Vagina (tissue), 2 donors: ENCODE measurements at places on chromosomes 6 and 20.

DNA sequence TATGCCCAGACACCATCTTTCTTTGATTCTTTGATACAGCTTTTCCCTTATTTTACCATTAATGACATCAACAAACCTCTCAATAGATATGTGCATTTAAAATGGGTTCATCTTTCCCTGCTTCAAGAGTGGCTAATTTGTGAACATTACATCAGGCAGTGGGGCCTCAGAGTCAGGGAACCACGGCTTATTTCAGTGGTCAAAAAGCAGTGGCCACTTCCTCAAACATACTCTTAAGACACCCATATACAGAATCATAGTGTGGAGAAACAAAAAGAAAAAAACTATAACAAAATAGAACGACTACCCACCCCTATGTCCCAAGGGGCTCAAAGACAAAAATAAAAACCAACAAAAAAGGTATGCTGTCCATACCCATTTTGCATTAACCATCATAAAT lies 12.9 kb downstream of the SALL4 start:
- no peak overlapping the region for H3K27ac ChIP-seq
- H3K4me3 ChIP-seq: no peak overlapping the region
- H3K4me1 ChIP-seq: no peaks in the 10 kb centered on the region
- H3K36me3 ChIP-seq: no peaks in the 10 kb centered on the region
- DNase-seq: no peak

GRCh38 chr6:44933108-44933507 lies 395.0 kb upstream of the RUNX2 start:
- no peak for DNase-seq
- H3K4me1 ChIP-seq: no peaks in the 10 kb centered on the region
- no peaks in the 10 kb centered on the region for H3K36me3 ChIP-seq

DNA sequence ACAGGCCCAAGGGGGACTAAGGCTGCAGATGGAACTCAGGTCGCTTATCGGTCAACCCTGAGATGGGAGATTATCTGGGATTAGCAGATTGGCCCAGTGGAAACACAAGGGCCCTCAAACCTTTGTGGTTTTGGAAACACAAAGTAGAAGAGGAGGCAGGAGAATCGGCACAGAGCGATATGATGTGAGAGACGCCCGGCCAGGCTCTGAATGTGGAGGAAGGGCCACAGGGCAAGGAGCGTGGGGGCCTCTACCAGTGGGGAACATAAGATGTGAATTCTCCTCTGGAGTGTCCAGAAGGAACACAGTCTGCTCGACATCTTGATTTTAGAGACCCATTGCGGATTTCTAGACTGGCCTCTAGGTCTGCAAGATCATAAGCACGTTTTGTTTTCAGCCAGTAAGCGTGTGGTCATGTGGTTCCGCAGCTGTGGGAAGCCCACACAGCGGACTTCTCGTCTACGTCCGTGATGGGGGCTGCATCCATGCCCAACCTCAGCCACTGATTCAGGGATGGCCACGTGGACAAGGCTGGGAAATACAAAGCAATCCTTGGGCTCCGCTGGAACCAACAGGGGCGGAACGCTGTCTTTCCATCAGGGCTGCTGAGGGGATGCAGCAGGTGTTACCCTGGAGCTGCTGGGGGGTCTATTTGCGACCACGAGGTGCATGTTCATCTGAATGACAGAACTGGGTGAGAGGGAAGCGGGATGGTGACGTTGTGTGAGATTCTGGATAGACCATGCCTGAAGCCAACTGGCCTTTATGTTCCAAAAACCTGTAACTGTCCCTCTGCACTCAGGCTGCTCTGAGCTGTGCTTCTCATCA lies 127.6 kb upstream of the PMEPA1 start:
- no peak for DNase-seq
- H3K4me1 ChIP-seq: no peaks in the 10 kb centered on the region
- no peaks in the 10 kb centered on the region for H3K27me3 ChIP-seq
- no peaks in the 10 kb centered on the region for H3K36me3 ChIP-seq
- no peak overlapping the region for H3K4me3 ChIP-seq

GRCh38 chr6:157884756-157885155 lies 61.7 kb downstream of the SNX9 start:
- no peak overlapping the region for H3K4me3 ChIP-seq
- no peaks in the 10 kb centered on the region for H3K27me3 ChIP-seq
- no peak overlapping the region for H3K27ac ChIP-seq
- no peak for DNase-seq
- no peaks in the 10 kb centered on the region for H3K4me1 ChIP-seq

- no peaks in the 10 kb centered on the region for H3K36me3 ChIP-seq
- no peak overlapping the region for H3K27ac ChIP-seq
- DNase-seq: no peak
- no peaks in the 10 kb centered on the region for H3K27me3 ChIP-seq
- no peaks in the 10 kb centered on the region for H3K4me1 ChIP-seq
- no peak overlapping the region for H3K4me3 ChIP-seq
Observed at GRCh38 chr6:133610971-133611370, 277.9 kb upstream of the TCF21 start.

GRCh38 chr6:113909224-113909856 lies 52.2 kb downstream of the MARCKS start:
- H3K27me3 ChIP-seq: no peaks in the 10 kb centered on the region
- H3K4me3 ChIP-seq: no peak overlapping the region
- H3K4me1 ChIP-seq: peaks cover under 1% of the 10 kb centered on the region
- no peak for DNase-seq
- H3K27ac ChIP-seq: no peak overlapping the region
- H3K36me3 ChIP-seq: no peaks in the 10 kb centered on the region

GRCh38 chr20:33954504-33954903 lies 39.2 kb upstream of the RALY start:
- H3K4me3 ChIP-seq: no peak overlapping the region
- no peaks in the 10 kb centered on the region for H3K4me1 ChIP-seq
- no peaks in the 10 kb centered on the region for H3K27me3 ChIP-seq
- no peak overlapping the region for H3K27ac ChIP-seq
- H3K36me3 ChIP-seq: no peaks in the 10 kb centered on the region

DNA sequence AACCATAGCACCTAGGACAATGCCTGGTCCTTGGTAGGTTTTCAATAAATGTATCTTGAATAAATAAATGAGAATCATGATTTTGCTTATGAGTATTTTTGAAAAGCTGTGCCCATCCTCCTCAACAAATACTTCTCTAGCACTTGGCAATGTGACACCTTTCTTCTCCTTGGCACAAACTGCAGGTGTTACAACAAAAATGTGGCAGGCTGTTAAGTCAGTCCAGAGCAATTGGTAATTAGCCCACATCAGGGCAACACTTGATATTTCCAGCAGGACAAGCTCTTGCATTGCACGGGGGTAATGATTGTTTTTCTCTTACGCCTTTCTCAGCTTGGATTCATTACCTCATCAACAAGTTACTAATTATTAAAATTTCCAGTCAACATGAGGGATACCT lies 31.6 kb upstream of the SNX9 start:
- peaks cover 7% of the 10 kb centered on the region for H3K4me1 ChIP-seq
- no peak overlapping the region for H3K4me3 ChIP-seq
- no peaks in the 10 kb centered on the region for H3K27me3 ChIP-seq
- no peak for DNase-seq
- no peak overlapping the region for H3K27ac ChIP-seq
- no peaks in the 10 kb centered on the region for H3K36me3 ChIP-seq

DNA sequence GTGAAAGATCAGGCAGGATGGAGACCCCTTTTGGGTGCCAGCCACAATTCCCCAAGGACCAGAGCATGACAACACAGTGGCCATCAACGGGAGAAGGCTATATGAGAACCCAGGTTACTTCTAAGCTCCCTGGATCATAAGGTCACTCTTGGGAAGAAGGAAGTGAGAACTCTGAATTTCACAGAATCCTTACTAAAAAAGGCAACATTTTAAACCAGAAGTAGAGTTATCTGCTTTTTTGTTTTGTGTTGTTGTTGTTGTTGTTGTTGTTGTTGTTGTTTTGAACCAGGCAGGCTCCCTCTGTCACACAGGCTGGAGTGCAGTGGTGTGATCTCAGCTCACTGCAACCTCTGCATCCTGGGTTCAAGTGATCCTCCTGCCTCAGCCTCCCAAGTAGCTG lies 107.4 kb upstream of the TNFAIP3 start:
- no peak overlapping the region for H3K27ac ChIP-seq
- no peaks in the 10 kb centered on the region for H3K36me3 ChIP-seq
- H3K4me3 ChIP-seq: no peak overlapping the region
- no peak for DNase-seq
- H3K4me1 ChIP-seq: no peaks in the 10 kb centered on the region

DNA sequence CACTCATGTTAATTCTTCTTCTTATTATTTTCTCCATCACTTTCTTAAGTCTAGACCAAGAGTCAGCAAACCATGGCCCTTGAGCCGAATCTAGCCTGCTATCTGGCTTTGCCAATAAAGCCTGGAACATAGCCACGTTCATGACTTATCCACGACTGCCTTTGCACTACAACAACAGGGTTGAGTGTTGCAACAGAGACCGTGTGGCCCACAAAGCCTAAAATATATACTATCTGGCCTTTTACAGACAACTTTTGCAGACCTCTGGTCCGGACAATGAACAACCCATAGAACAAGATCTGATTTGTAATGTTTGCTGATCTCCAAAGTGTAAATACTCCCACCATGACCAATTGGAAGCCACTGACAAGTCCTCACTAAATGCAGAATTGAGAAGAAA lies 140.5 kb upstream of the CDYL start:
- no peak overlapping the region for H3K27ac ChIP-seq
- no peaks in the 10 kb centered on the region for H3K27me3 ChIP-seq
- no peak for DNase-seq
- H3K4me1 ChIP-seq: no peaks in the 10 kb centered on the region
- H3K36me3 ChIP-seq: no peaks in the 10 kb centered on the region

- H3K4me3 ChIP-seq: no peak overlapping the region
- H3K4me1 ChIP-seq: no peaks in the 10 kb centered on the region
- no peaks in the 10 kb centered on the region for H3K36me3 ChIP-seq
- H3K27ac ChIP-seq: no peak overlapping the region
- no peaks in the 10 kb centered on the region for H3K27me3 ChIP-seq
- DNase-seq: no peak
Observed at GRCh38 chr6:14339711-14340584, 222.4 kb downstream of the CD83 start.

- peaks cover 25% of the 10 kb centered on the region for H3K27me3 ChIP-seq
- H3K27ac ChIP-seq: no peak overlapping the region
- no peak for DNase-seq
- H3K4me3 ChIP-seq: no peak overlapping the region
- H3K4me1 ChIP-seq: peaks cover 47% of the 10 kb centered on the region
- H3K36me3 ChIP-seq: no peaks in the 10 kb centered on the region
Observed at GRCh38 chr6:1386038-1386709, 3.2 kb upstream of the FOXF2 start.

GRCh38 chr6:62803094-62803493 lies 408.2 kb upstream of the FKBP1C start:
- DNase-seq: no peak
- H3K27ac ChIP-seq: no peak overlapping the region
- H3K4me1 ChIP-seq: no peaks in the 10 kb centered on the region

GRCh38 chr20:23080521-23080920 lies 5.6 kb downstream of the CD93 start:
- DNase-seq: no peak
- no peak overlapping the region for H3K27ac ChIP-seq
- H3K4me3 ChIP-seq: no peak overlapping the region
- no peaks in the 10 kb centered on the region for H3K4me1 ChIP-seq
- no peaks in the 10 kb centered on the region for H3K27me3 ChIP-seq
- H3K36me3 ChIP-seq: no peaks in the 10 kb centered on the region

DNA sequence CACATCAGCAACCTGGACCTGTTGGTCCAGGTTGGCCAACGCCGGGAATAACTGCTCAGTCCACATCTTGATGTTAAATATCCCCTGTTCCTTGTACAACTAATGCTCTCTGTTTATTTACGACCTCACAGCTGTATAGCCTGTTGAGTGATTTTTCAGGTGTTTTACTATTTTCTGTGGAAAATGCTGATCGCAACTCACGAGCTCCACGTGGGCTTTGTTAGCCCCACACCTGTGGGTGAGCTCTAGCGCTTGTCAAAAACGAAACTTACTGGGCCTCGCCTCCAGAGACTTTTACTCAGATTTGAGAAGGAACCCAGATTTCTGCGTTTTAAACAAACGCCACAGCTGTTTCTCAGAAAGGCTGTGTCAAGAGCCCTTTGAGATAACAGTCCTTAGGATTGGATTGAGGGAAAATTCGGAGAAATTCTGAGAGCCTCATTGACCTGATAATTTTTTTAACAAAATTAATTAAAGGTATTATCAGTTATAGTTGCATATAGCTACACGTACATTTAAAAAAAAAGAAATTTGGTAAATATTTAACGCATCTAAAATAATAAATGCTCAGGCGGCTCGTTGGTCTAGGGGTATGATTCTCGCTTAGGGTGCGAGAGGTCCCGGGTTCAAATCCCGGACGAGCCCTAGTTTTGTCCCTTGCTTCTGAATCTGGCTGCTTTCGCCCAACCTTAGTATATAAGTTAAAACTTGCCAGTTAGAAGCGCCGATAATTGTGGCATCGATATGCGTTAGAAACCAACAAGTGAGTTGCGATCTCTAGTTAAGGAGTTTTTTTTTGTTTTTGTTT lies 16.7 kb downstream of the HMGN4 start:
- H3K36me3 ChIP-seq: no peaks in the 10 kb centered on the region
- peak overlapping the region; percentile 51 for H3K4me3 ChIP-seq
- H3K4me1 ChIP-seq: peaks cover 7% of the 10 kb centered on the region
- H3K27ac ChIP-seq: peak overlapping the region; percentile 91

DNA sequence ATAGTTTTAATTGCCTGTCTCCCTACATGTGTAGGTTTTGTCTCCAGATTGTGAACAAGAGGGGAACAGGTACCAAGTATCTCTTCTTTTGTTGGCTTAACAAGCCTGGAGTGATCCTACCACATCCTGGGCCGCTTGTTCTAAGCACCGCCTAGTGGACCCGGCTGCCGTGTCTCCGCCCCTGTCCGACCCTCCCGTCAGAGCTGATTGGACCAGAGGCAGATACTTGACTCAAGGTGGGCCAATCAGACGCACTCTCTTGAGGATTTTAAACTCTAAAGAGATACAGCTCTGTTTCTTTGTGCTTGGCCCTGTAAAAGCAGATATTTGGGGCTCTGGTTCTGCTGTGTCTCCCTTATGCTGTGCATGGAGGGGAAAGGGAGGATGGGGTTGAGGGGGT lies 68.2 kb downstream of the PRDM1 start:
- no peak for DNase-seq
- H3K27me3 ChIP-seq: no peaks in the 10 kb centered on the region
- H3K4me3 ChIP-seq: no peak overlapping the region
- H3K36me3 ChIP-seq: no peaks in the 10 kb centered on the region
- no peak overlapping the region for H3K27ac ChIP-seq
- no peaks in the 10 kb centered on the region for H3K4me1 ChIP-seq

- H3K27me3 ChIP-seq: no peaks in the 10 kb centered on the region
- peaks cover 58% of the 10 kb centered on the region for H3K4me1 ChIP-seq
- H3K4me3 ChIP-seq: peak overlapping the region; percentile 46
- H3K27ac ChIP-seq: peak overlapping the region; percentile 70
Observed at GRCh38 chr6:106098383-106099234, 12.5 kb downstream of the PRDM1 start.

GRCh38 chr6:4781967-4782575 lies 5.9 kb downstream of the CDYL start:
- H3K36me3 ChIP-seq: no peaks in the 10 kb centered on the region
- peaks cover 45% of the 10 kb centered on the region for H3K4me1 ChIP-seq
- H3K4me3 ChIP-seq: no peak overlapping the region
- DNase-seq: no peak
- H3K27ac ChIP-seq: no peak overlapping the region
